ENCODE measurements at places on chromosomes 7 and 10.

DNA sequence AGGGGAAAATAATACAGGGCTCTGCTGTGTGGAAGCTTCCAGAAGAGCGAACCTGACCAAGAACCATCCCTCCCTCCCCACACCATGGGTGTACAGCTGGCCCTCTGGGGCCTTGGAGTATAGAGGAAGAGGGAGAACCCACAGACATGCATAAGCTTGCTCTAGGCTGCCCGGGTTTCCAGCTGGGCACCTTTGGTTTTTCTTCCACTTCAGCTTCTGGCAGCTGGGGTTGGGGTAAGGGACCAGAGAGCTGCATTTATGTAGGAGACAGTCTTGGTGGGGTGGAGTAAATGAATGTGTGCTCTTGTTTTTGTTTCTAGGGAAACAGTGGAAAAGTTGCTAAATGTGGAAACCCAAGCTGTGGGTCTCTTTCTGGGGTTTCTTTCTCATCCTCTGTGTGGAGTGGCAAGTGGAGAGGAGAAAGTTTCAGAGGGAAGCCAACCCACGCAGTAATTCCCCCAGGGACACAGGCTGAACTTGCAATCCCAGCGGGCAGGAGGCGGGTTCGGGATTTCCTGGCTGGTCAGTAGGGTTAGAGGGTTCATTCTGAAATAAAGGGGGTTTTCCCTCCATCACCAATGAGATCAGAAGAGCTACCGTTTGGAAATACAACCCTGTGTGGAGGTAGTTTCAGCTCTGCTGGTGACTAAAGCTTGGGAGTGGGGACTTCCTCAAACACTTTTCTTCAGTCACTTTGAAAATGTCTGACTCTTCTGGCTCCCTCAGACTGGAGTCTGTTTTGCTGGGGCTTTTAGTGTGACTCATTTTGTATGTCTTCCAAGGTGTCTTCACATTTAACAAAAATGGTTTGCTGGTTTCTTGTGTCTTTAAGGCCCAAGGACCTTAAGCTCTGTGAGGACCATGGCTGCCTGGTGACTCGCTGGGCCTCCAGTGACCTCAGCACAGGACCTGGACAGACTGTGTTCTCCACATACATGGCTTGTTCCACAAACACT, 22.2 kb upstream of the SRGN start:
- DNase-seq = peak; percentile 67

DNA sequence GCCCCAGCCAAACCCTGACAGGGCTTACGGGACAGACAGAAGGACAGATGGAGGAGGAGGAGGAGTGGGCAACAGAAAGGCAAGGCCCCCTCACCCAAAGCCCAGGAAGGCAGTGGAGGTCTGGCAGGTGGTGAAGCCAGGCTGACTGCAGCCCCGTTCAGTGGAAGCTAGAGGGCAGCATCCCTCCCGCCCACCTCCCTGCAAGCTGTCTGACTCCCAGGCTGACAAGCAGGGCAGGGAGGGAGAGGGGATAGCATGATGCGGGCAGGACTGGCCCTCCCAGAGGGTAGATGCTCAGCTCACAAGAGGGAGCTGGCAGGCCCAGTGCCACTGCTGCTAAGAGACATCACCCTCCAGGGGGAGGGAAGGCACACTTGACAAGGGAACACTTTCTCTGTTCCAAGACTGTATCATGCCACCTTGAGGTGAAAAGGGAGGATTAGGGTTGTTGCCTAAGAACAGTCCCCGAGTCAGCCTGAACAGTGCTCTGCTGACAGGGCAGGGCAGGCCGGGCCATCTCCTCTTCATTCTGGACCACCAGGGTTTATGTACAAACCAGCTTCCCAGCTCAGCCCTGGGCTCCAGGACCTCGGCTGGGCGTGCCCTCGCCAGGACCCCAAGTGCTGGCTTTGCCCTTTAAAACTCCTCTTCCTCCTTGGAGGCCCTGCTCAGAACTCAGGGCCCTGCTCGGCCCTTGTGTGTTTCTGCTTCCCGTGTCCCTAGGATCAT, 61.8 kb downstream of the RASGEF1A start:
- DNase-seq = peak; percentile 73

DNA sequence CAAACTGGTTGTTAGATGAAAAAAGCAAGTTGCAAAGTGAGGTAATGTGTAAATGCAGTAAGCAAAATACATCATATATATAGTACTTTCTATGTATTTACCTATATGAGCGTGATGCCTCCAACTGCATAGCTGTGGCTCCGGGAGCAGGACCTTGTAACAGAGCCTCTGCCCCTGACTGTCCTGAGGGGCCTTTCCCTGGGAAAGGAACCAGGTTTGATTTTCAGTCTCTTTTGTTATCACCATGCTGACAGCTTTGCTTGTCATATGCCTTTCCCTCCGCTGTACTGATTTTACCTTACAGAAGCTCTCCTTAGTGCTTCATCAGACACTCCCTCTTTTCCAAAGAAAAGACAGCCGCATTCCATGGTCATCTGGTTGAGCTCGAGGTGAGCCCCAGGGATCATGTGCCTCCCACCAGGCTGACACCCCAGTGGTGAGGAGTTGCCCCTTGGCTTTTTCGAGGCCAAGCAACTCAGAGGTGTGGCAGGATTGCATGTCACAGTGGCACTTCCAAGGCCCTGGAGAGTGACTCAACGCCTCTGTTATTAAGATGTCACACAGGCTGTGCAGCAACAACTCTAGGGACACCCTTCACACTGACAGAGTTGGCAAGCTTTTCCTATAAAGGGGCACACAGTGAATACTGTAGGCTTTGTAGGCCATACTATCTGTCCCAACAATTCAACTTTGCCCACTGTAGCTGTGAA, 78.9 kb downstream of the ALOX5 start:
- DNase-seq = no peak

DNA sequence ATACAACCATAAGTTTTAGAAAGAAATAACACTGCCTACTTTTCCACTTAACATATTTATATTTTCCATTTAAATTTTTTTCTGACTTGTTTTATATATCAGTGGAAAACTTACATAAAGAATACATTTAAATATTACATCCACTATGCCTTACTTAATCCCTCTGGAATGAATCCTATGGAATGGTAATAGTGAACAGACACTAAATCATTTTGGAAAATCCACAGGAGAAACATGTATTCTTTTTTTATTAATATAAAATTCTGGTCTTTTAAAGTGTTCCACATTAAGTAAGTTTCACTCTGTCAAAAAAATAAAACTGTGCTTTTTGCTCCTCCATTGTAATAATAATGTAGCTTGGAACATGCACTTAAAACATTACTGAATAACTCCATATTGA, 236.8 kb upstream of the LRRN3 start:
- DNase-seq = no peak

- no peak for DNase-seq
Observed at GRCh38 chr7:135723411-135723810, 4.6 kb downstream of the SLC13A4 start.

Measured in activated naive CD4-positive, alpha-beta T cell treated with anti-CD3 and anti-CD28 coated beads for 36 hours (primary cell).